ENCODE measurements at places on chromosomes 2 and 18.

GRCh38 chr2:45167920-45168629 lies 158.8 kb upstream of the SIX2 start:
- DNase-seq, result no peak

GRCh38 chr2:48092846-48093803 lies 186.8 kb upstream of the FBXO11 start:
- no peak for DNase-seq

DNA sequence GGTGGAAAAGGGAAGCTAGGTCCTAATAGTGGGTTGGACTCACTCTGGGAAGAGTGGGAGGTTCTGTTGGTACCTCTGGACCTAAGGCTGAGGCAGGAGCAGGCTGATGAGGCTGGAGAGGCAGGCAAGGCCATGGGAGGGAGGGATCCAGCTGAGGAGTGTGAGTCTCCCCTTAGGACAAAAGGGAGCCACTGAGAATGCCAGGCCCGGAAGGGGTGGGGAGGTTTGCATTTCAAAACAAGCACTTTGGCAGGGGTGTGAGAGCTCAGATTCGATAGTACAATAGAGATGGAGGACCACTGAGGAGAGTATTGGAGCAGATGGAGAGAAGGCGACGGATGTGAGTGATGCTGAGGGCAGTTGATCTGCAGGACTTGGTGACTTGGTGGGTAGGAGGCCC lies 132.1 kb upstream of the CAPN13 start:
- DNase-seq, result no peak

- DNase-seq, result no peak
Observed at GRCh38 chr18:29003194-29003593, 826.3 kb upstream of the CDH2 start.

GRCh38 chr2:134460583-134460998 lies 206.7 kb downstream of the MGAT5 start:
- DNase-seq, result no peak

GRCh38 chr2:85936421-85937068 lies 47.8 kb upstream of the ST3GAL5 start:
- no peak for DNase-seq

- peak; percentile 61 for DNase-seq
Observed at GRCh38 chr2:33134086-33134771, 187.5 kb downstream of the LTBP1 start.

DNA sequence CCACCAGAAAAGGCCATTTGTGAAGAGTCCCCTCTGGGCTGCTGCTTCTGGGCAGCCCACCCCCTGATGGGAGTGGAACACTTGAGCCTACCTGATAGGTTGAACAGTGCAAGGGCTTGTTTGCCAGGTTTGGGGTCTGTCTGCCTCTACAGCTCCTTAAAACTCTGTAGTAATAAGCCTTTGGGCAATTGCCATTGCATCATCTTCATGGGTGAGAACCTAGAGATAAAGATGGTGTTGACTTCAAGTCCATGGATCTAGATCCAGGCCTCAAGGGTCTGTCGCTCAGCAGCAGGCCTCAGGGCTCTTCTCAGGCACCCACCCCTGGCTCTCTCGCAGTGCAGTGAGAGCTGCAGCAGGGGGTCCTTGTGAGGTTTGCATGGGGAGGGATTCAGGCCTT lies 47.1 kb upstream of the MCFD2 start:
- no peak for DNase-seq

- no peak for DNase-seq
Observed at GRCh38 chr2:232979871-232980461, 33.1 kb downstream of the NGEF start.

- no peak for DNase-seq
Observed at GRCh38 chr2:72104821-72105588, 42.7 kb downstream of the CYP26B1 start.

GRCh38 chr18:8261651-8262091 lies 347.6 kb upstream of the RAB12 start:
- no peak for DNase-seq

DNA sequence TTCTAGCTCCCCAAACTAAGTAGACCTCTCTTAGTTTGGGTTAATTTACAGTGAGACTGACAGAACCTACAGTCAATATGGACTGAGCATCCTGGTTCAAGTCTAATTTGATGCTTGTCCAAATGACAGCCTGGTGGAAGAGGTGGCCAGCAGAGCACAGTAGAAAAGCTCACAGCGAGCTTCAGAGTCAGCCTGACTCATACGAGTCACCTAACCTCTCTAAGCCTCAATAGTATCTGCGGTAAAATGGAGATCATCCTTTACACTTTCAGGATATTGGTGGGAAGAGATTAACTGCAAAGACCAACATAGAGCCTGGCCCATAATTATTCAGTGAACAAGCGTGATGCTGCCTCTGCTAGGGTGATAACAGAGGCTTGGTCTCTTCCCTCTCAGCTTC lies 54.5 kb downstream of the DOCK10 start:
- DNase-seq, result no peak

GRCh38 chr2:100998235-100998573 lies 3.9 kb upstream of the RPL31 start:
- no peak for DNase-seq

DNA sequence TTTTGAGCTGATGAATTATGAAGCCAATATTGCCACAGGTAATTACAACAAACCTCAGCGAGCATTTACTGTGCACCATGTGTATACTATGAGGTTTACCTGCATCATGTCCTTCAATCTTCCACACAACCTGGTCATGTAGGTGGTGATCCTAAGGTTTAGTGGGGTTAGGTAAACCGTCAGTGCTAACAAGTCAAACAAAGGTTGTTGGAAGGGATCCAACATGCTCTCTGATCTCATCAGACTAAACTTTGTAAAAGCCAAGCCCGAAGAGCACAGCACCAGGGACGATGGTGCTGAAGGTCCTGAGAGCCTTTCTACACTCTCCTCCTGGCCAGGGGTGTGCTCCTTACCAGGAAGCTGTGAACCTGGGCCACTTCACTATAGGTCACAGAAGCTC lies 29.4 kb downstream of the SH3YL1 start:
- DNase-seq, result no peak

- DNase-seq, result no peak
Observed at GRCh38 chr2:237892478-237892877, 33.1 kb downstream of the RAMP1 start.

GRCh38 chr2:229223107-229223506 lies 48.0 kb downstream of the PID1 start:
- no peak for DNase-seq

GRCh38 chr2:207939342-207940108 lies 85.8 kb downstream of the PLEKHM3 start:
- DNase-seq, result no peak

DNA sequence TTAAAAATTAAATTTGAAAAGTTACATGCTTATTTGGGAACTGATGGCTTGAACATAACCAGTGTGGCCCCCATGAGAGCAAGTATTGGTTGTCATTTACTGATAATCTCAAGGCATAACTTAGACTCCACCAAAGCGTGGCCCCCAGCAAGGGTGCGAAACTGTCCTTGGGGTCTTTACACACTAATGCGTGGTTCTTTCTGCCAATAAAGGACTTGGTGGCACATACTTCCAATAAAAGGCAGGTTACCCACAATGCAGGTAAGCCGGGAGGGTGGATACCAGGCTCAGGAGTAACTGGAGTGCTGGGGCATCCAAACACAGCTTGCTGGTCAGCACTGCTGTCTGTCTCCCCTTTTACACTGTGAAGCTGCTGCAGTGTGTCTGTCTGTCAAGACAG lies 278.2 kb upstream of the NCKAP5 start:
- no peak for DNase-seq

- DNase-seq, result no peak
Observed at GRCh38 chr2:163471947-163472346, 263.9 kb downstream of the FIGN start.

GRCh38 chr2:222518570-222519381 lies 94.4 kb downstream of the SGPP2 start:
- DNase-seq, result no peak

GRCh38 chr18:58337686-58338085 lies 291.2 kb downstream of the ALPK2 start:
- DNase-seq, result no peak

- no peak for DNase-seq
Observed at GRCh38 chr2:101195871-101196661, 44.9 kb upstream of the TBC1D8 start.

DNA sequence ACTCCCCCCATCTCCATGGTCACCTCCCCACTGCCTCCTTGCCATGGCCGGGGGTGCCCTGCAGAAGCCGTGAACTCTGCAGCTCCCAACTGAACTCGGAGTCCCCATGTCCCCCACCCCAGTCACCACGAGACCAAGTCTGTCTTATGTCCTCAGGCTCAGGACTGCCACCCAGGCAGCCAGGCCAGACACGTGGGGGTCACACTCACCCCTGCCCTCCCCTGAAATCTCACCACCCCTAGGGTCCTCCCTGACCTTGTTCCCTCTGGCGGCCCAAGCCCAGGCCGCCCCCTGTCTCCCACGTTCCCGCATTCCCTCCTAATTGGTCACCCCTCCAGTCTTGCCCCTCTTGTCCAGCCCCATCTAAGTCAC lies 11.0 kb downstream of the AQP12A start:
- DNase-seq, result no peak

- no peak for DNase-seq
Observed at GRCh38 chr2:24766609-24767008, 26.6 kb downstream of the PTRHD1 start.

DNA sequence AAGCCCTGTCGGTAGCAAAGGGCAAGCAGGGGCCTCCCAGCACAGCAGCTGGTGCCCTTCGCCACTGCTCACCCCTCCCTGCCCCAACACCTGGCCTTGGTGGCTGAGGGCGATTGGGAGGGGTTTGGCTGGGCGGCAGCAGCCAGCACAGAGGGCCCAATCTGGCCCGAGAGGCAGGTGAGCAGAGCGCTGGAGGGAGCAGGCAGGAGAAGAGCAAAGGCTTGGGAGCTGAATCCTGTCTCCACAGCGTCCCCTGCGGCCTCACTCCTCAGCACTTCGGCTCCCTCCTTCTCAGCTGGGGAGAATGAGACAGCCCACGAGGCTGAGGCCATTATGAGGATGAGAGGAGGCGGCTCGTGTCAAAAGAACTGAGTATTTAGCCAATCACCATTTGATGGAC lies 74.9 kb upstream of the TAF1B start:
- no peak for DNase-seq

- no peak for DNase-seq
Observed at GRCh38 chr18:21632393-21632792, 20.3 kb downstream of the SNRPD1 start.

GRCh38 chr2:74292751-74293150 lies 50.5 kb downstream of the SLC4A5 start:
- no peak for DNase-seq

GRCh38 chr2:213221957-213222356 lies 62.3 kb upstream of the SPAG16 start:
- no peak for DNase-seq

DNA sequence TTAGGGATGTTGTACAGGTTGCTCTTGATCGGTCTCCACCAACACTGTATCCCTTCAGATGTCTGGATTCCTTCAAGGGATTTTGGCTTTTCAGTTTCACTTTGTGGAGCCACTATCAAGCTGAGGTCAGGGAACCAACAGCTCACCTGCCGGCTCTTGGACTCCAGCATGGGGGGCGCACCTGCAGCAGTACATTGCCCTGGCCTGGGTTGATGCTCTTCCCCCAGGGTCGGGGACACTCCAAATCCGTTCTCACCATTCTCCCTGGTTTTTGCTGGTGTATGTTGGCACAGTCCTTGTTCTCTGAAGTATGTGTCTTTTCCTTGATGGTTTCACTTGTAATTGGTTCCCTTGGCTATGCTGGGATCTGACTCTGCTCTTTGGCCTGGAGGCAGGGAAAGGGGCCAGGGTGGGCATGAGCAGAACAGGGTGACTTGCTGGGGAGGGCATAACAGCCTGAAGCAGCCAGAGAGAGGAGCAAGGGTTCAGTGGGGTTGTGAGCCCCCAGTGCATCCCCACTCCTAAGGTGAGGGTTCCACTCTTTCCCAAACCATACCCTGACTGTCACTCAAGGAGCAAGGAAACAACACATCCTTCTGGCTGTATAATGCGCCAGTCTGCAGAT lies 5.1 kb downstream of the ARHGEF4 start:
- DNase-seq, result no peak

DNA sequence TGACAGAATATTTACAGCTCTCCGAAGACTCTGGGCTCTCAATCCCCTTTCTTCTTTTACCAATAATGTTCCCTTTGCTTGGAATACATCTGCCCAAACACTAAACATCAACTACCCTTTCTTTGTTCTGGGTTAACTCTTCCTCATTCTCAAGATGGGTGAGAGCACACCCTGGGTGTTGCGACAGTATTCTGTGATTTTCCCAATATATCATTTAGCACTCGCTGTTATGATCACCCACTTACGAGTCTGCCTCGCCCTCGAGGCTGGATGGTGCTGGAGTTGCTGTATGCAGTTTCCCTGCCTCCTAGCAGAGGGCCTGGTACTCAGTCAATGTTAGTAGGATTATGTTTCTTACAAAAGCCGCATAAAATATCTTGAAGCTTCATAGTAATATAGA lies 93.2 kb downstream of the SOCS6 start:
- DNase-seq, result no peak

DNA sequence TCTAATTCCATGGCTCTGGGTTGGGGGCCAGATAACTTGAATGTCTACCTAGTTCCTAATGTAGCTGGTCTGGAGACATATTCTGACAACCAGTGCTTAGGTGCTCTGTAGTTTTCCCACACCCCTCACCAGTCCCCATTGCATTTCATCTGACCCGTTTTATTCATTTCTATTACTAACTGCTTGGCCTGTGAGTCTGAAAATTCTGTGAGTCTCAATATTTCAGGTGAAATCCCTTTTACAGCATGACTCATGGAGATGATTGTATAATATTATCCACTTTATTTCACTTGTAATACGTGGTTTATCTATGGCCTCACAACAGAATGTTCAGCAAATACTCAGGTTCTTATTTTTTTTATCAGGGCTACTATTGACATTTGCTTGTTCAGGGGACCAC lies 103.7 kb upstream of the UGP2 start:
- no peak for DNase-seq

GRCh38 chr2:177273408-177273807 lies 8.9 kb upstream of the NFE2L2 start:
- DNase-seq, result no peak

- no peak for DNase-seq
Observed at GRCh38 chr2:121075641-121076497, 209.1 kb downstream of the TFCP2L1 start.

DNA sequence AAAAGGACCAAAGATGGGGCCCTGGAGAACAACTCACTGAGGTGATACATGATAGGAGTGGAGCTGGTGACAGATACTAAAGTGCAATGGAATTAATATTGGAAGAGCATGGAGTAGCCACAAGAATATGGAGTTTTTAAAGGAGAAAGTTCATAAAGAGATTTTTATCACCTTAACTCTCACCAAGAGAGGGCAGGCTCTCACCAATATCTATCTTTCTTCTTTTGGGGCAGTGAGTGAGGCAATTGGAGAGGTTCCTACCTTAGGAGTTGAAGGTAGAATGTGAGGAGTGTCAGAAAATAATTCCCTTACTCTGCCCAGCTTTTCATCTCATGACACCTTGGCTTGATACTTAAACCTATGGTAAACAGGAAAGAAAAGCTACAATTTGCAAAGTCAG lies 233.7 kb upstream of the CWC22 start:
- DNase-seq, result no peak

- DNase-seq, result no peak
Observed at GRCh38 chr2:178404368-178404767, 46.6 kb downstream of the PRKRA start.

GRCh38 chr2:113240150-113240914 lies 38.4 kb downstream of the PAX8 start:
- DNase-seq, result peak; percentile 62
